ENCODE measurements at places on chromosomes 12 and 14. TPM values are rescaled to one million over a fixed set of nuclear protein-coding genes. Genes with fewer than 3 reads are reported as not detected.

Gene CD27
- not detected for total RNA-seq

Gene PROX2
- total RNA-seq = not detected

Gene FAM161B
- 4.0 TPM for total RNA-seq

Gene UNC79
- total RNA-seq = under 0.01 TPM

Gene TMTC1
- 27.9 TPM for total RNA-seq

Gene RERG
- not detected for total RNA-seq

Gene ARMH4
- 10.7 TPM for total RNA-seq

Gene GPR135
- 3.0 TPM for total RNA-seq

Gene B4GALNT3
- total RNA-seq = not detected

Gene PZP
- total RNA-seq = not detected

Gene RNASE4
- 15.8 TPM for total RNA-seq

Gene KRT83
- not detected for total RNA-seq

Gene GPRC5A
- total RNA-seq = 15.6 TPM

Gene KLRC1
- not detected for total RNA-seq

Gene PRR4
- 1.1 TPM for total RNA-seq

Gene ALKBH1
- total RNA-seq = 12.5 TPM

Gene KRT6A
- total RNA-seq = not detected

Gene DACT1
- 27.4 TPM for total RNA-seq

Gene ITGB7
- 0.77 TPM for total RNA-seq

Gene ABCD2
- 0.33 TPM for total RNA-seq

Measured in uterine smooth muscle cell (primary cell).